Activated naive CD4-positive, alpha-beta T cell treated with anti-CD3 and anti-CD28 coated beads, Interleukin-2, amount 10 ng/mL, durations not matched to agents 5 hours and 36 hours (primary cell): ENCODE measurements at places on chromosomes 7 and 10. TPM values are rescaled to one million over a fixed set of nuclear protein-coding genes. Genes with fewer than 3 reads are reported as not detected.

Gene POU6F2
- not detected for total RNA-seq

Gene MMD2
- not detected for total RNA-seq

Gene MOSPD3
- total RNA-seq, result 60.8 TPM

Gene SERPINE1
- 0.22 TPM for total RNA-seq

Gene H2BK1
- total RNA-seq, result 0.88 TPM

Gene ZNF804B
- not detected for total RNA-seq
